Omental fat pad (tissue), 4 donors: ENCODE measurements at places on chromosomes 13 and 19.

DNA sequence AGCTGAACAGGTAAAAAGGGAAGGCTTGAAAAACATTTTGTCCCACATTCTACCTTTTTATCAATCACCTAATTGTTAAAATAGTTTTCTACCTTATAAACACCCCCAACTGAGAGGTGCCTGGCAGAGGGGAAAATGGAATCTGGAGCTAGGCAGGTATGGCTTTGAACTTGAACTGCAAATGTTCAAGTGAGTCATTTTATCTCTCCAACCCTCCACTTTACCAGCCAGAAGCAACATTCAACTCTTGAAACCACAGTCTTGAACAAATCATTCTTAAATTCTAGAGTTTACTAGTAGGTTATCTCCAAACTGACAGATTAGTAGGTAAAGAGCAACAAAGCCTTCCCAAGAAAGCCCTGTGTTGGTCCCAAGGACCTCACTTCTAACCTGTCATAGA lies 116.9 kb downstream of the ABCC4 start:
- DNase-seq = no peak

GRCh38 chr13:80591976-80592740 lies 251.2 kb upstream of the SPRY2 start:
- DNase-seq = no peak

DNA sequence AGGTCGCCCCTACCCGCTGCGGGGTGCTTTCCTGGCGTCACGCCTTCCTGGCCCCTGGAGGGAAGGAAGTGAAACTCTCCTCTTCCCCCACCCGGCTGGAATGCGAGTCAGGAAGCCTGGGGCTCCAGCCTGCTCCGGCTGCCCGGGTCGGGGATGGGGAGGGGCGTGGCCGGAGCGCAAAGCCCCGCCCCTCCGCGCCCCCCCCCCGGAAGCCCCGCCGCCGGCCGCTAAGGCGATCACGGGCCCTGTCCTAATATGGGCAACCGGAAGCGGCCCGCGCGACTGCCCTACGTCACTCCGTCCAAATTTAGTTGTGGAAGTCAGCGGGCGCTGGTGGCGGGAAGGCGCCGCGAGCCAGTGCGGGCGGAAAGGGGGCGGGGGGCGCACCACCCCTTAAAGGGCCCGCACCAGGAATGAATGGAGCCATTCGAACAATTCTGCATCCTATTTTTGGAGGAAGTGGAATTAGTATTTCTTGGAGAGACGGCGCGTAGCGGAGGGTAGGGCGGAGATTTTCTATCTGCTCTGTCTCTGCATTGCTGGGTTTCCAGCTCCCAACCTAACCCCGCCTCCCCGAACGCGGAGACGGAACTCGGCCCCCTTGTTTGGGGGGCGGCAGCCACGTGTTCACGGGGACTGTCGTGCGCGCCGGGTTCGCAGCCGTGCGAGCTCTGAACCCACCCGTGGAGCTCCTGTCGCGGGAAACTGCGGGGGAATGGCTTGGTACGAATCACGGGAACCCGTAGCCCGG lies 1.6 kb downstream of the IER2 start:
- DNase-seq = peak; percentile 87

GRCh38 chr19:16566161-16566560 lies 6.1 kb downstream of the SLC35E1 start:
- no peak for DNase-seq

- DNase-seq = no peak
These were observed 22.4 kb downstream of the POU2F2 start for GRCh38 chr19:42109896-42110295.

DNA sequence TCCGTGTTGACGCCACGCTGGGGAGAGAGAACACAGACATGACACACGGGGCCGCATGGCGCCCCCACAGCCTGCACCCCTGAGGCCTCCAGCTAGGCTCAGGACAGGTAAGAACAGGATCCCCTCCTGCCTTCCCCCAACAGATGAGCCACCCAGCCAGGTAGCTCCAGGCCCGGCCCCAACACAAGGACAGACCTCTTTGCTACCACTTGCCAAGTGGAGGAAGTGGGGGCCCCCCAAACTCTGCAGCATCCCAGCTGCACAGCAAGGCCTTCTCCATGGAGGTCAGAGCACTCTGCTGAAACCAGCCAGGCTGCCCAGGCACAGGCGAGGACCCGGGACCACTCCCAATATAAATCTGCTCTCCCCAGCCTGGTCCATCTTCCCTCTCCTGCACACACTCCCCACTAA lies 31.5 kb downstream of the PEPD start:
- no peak for DNase-seq

DNA sequence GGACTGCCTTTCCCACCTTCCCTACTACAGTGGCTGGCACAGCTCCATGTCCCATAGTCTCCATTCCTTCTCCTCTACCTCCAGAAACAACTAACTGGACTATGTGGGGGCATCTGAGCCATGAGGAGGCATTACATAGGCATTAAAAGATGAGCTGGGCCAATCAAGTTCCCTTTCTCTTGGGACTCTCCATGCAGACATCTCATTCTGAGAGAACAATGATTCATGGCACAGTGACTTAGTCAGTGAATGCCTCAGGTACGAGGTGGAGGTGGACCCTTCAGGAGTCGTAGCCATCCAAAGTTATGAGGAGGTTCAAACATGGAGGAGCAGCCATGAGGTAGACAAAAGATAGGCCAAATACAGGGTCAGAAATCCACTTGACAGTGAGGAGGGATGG lies 70.0 kb downstream of the GPC6 start:
- no peak for DNase-seq

GRCh38 chr19:40420766-40421765 lies 4.7 kb downstream of the SERTAD1 start:
- peak; percentile 58 for DNase-seq

- DNase-seq = no peak
These were observed 10.9 kb upstream of the MEIS3 start for GRCh38 chr19:47430041-47430802.

GRCh38 chr13:91773591-91774227 lies 375.3 kb downstream of the GPC5 start:
- DNase-seq = no peak

DNA sequence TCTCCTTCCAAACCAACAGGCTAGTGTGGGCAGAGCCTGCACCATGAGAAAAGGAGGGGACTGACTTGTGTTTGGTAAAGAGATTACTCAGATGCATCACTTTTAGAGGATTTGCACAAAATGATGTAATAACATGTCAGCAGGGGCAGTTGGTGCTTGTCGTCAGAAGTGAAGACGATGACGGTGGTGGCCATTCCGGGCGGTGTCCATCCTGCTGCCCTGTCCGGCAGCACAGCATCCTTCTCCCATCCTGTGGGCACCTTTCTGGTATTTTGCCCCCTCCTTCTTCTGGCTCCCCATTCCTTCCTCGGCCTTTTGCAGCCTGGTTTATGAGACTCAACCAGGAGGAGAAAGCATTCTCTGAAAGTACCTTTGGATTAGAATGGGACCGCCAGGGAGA lies 160.1 kb downstream of the TEX29 start:
- no peak for DNase-seq

GRCh38 chr13:99346335-99347042 lies 39.3 kb upstream of the GPR183 start:
- DNase-seq = no peak

DNA sequence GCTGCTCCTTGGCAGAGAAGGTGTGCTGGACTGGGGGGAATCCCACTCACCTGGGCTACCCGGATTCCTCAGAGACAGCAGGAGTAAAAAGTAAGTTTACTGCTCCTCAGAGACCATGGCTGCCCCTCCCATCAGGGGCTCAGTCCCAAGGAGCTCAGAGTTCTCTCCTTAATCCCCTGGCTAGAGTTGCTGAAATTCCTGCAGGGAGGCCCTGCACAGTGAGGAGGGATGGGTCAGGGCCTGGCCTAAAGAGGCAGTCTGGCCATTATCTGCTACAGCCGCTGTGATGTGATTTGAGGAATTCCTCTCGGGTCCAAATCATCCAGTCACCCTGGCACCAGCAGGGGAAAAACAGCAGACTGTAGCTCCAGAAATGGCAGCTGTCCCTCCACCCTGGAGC lies 502.5 kb downstream of the PCDH17 start:
- DNase-seq = no peak

DNA sequence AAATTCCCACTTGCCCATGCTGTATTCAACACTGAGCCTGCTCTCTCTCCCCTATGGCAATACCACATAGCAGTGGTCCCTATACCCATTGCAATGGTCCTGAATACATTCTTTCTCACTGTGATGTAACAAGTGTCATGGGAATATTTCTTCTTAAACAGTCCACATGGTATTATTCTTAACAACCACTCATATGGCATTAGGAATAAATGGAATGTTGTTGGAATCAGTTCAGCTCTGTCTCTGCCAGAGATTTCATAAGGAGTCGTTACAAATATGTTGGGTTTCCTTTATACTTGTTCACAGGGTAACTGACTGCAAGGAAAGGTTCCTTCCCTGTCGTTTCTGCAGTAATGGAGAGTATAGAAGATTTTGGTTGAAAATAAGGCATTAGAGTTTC lies 128.3 kb upstream of the SPATA13 start:
- no peak for DNase-seq

- no peak for DNase-seq
These were observed 307.7 kb downstream of the PCDH9 start for GRCh38 chr13:66922444-66922843.

DNA sequence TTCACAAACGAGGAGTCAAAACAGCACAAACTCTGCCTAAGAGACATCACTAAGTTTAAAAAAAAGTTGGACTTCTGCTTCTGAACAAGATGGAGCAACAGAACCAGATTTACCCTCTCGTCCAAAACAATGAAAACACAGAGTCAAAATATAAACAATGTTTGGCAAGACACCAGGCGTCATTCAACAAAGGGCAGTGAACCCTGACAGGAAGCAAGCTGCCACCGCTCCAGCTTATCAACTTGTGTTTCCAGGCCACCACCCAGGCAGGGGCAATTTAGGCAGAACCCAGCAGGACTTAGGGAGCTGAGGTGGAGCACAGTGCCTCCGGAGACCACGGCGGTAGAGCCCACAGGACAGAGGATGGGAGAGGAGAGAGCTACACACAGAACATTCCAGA lies 8.6 kb upstream of the NAPA start:
- no peak for DNase-seq

DNA sequence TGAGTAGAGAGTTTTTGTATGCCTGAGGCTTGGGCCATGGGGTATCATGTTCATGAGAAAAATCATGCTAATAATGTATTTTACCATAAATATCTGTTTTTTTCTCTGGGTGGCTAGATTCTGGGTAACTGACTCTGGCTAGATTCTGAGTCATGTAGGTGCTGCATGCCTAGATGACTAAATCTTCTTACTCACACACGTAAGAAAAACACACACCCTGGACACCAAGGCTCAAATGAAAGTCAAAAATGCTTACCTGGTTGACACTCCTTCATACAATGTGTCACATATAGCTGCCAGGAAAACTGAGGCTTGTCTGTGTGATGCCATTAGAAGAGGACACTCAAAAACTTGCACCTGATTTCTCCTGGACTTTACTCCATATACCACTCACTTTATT lies 597.4 kb upstream of the SLITRK1 start:
- no peak for DNase-seq

- DNase-seq = peak; percentile 82
These were observed 59.9 kb downstream of the LIG4 start for GRCh38 chr13:108155185-108156106.

GRCh38 chr19:20472854-20473253 lies 92.7 kb downstream of the ZNF737 start:
- DNase-seq = no peak

GRCh38 chr13:113182046-113182445 lies 23.6 kb downstream of the PROZ start:
- DNase-seq = no peak

DNA sequence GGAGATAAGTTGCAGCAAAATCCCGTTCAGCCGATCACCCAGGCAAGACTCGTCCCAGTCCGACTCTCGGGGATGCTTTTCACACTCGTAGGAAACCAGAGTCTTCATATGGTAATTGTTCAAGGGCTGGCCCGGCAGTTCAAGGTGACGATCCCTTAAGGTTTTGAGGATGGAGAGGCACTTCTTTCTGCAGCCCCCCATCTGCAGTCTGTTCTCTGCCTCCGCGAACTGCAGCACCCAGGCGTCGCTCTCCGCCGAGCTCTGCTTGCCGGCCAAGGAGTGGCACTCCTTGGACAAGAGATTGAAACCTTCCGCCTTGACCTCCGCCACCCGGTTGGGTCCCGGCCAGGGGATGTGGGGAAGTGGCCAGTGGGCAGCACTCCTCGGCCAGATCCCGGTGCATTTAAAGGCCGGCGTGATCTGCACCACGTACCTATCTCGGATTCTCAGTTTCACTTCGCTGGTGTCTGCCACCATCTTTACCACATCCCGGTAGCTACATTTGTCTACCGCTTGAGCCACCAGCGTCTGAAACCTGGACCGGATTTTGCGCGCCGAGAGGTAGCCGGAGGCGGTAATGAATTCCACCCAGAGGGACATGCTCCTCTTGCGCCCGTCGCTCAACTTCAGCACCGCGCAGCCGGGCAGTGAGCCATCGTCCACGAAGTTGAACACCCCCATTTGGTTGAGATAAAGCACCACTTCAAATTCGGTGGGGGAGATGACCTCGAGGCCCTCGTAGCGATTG lies 1.1 kb downstream of the MAB21L1 start:
- DNase-seq = no peak

DNA sequence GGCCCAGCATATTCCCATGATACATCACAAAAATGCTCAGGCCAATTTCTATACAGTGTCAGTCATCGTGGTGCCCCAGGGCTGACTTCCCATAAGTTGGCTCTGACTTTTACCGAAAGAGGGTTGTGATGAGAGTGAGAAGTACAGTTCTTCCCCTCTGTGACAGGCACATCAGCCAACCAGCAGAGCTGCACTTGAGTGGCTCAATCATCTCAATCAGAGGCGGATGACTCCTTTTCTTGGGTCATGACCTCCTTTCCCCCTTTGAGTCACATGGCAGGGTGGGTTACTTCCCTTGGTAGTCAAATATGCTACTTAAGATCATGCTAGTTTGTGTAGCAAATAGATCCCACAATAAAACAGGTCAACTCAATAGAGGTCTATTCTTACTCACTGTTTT lies 6.9 kb upstream of the AMER2 start:
- no peak for DNase-seq

DNA sequence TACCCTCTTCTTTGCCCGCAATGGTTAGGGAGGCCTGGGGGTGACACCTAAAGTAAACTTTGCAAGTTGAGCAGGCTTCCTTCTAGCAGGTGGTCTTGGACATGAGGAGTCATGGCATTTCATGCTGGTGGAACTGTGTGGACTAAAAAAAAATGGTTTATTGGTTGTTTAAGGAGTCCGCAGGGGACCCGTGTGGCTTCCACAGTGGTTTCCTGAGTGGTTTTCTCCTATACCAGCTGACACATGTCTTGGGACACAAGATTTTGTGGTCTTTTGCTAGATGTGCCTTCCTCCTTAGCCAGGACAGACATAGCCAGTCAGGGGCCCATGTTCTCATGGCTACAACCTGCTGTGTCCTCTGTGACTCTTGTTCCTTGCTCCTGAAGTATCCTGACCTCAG lies 1.5 kb downstream of the ZNF543 start:
- DNase-seq = no peak

DNA sequence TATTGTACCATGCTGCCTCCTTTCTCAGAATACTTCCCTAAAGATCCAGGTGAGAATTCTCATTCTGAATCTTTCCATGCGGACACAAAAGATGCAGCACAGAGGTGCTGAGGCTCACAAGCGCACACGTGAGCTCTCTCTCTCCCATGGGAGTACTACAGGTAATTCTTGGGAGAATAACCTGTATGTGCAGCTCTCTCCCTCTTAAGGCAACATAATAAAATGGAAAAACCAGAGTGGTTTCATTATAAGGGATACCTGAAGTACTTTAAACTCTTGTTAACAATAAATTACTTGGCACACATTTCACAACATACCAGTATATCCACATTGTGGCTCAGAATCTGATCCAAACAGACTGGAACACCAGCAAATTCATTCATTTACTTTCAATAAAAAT lies 40.4 kb downstream of the INTS6 start:
- no peak for DNase-seq

- DNase-seq = no peak
These were observed 6.7 kb downstream of the GRIN2D start for GRCh38 chr19:48400018-48400742.
